ENCODE measurements at places on chromosomes 4 and X.

DNA sequence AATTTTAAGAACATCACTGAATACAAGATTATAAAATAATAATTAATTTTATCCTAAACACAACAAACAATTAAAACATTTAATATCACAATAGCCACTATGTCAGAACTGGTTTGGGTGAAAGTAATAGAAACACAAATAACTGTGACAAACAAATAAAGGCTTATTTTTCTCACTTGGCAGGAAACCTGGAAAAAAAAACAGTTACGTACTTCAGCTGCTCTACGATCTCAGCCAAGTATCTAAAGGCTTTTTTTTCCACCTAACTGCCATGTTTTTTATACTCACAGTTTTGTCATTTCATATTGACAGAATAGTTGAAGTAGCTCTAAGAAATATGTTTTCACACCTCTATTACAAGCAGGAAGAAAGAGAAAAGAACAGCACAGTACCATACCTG lies 284.8 kb upstream of the INTU start:
- DNase-seq = no peak

DNA sequence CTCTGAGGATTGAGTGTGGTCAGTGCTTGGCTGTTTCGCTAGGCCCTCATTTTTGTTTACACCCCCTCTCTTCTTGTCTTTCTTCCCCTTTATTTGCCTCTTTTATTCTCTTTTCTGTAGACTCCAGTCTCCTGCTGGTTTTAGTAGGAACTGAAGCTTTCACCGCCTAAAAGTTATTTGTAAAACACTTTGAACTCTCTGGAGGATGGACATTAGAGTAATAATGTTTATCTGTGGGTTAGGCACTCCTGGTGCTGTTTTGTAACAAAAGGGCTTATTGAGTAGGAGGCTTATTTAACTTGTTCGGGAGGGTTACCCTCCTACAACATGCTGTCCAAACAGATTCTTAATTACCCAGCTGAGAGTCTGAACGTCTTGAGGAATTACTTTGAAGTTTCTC lies 1.6 kb upstream of the ARHGAP10 start:
- DNase-seq = no peak

DNA sequence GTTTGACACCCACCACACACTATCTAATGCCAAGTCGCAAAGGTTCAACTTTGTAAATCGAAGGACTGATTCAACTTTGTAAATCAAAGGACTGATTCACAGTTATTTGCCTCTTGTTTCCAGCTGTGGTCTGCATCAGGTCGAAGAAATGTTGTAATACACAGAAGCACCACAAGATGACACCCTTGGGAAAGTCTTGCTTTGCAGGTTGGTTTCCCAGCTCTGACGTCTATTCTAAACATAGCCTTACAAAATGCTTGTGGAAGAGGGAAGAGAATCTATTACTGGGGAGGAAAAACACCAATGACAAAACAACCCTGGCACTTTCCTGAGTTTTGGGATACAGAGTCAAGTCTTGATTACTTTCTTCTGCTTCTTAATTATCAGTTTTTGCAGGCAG lies 35.3 kb downstream of the SUPT20HL1 start:
- no peak for DNase-seq

DNA sequence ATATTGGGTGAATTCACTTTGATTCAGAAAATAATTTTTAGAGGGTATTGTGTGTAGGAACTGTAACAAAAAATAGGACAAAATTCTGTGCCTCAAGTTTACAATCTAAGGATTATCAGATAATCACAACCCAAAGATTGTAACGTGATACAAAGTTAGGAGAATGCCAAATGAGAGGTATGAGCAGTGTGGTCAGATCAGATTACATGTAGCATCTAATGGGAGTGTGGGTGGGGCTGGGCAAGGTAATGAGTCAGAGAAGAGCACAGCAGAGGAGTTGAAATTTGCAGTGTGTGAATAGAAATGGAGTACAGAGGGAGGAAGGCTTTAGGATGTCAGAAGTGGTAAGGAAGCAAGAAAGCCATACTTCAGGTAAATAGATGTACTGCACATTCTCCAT lies 103.4 kb upstream of the TEX13A start:
- DNase-seq = no peak

- no peak for DNase-seq
These were observed 1.3 kb downstream of the USP9X start for GRCh38 chrX:41086627-41086932.

- DNase-seq = no peak
These were observed 18.5 kb downstream of the HERC3 start for GRCh38 chr4:88610771-88611170.

DNA sequence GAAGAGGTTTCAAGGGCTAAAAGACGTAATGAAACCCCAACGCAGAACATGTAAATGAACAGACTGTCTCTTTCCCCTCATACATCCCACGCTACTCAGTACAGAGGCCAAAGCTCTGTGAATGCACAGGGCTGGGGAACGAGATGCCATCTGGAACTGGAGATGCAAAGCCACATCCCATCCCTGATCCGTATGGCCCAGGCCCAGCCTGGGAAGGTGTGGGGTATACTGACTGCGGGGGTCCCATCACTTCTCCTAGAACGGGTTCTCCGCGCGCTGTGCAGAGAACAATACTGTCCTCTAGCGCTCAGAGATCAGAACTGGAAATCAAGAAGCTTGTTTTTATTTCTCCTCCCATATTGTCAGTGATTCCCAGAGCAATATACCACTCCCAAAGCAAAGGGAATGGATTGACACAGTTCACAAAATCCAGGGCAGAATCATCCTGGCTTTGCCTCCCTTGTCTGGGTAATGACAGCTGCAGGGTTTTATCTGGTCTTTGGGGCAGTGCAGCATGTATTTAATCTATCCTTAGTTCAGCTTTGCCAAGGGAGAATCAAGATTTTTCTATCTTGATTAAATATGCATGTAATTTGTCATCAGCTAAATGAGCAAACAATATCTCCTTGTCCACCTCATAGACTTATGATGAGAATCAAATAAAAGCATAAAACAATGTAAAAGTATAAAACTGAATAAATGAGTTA lies 47.3 kb upstream of the TLR3 start:
- DNase-seq = no peak

GRCh38 chr4:79331126-79331876 lies 5.4 kb upstream of the NAA11 start:
- DNase-seq = no peak

- peak; percentile 16 for DNase-seq
These were observed 746 bp downstream of the PPAT start for GRCh38 chr4:56434599-56435139.

GRCh38 chr4:125732632-125733031 lies 417.9 kb downstream of the FAT4 start:
- DNase-seq = no peak

- DNase-seq = no peak
These were observed 11.2 kb upstream of the ZCCHC13 start for GRCh38 chrX:74292808-74293123.

DNA sequence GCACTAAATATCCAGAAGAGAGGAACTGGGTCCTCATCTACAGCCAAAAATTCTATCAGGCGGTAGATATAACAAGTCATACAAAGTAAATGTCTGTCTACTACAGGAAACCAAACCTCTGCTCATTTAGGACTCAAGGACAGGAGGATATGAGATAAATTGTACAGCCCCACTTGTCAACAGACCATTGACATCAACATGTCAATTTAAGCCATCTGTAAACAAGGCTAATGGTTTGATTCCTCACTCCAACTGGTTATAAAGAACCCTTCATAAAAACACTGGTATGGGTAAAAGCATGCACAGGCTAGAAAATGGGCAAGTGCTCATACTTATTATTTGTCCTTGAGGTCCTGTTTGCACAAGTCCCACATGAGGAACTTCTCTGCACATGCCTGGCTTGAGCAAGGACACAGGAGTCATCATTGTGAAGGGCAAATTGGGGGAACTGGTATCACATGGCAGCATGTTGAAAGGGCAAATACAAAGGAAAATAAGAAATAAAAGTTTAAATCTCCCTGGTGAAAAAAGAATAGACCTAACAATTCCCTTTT lies 13.2 kb downstream of the RTL8B start:
- DNase-seq = no peak

DNA sequence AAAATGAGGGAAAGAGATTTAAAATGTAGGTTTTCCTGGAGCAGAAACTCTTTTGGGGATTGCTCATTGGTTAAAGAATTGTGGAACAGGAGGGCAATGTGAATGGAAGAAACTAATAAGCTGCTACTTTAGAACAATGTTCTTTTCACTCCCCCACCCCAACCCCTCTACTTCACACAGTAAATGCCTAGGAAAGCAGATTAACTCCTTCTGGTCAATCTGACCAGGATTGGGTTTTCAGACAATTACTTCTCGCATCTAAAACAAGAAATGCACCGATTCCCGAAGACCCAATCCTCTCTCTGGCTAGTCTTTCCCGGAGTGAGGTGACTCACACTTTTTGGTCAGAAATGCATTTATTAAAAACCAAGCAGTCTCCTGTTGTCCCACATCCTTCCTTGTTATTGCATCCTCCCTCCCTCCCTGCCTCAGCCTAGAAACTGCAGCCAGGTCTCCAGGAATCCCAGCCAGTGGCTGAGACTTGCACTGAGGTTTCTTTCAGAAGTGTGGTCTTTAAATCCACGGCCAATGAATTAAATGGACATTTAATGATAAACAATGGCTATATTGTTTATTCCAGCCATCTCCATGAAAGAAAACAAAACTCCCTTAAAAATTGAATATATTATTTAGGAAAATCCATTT lies 21.4 kb downstream of the MFAP3L start:
- no peak for DNase-seq

GRCh38 chr4:61992351-61992750 lies 792.2 kb downstream of the ADGRL3 start:
- DNase-seq = no peak

DNA sequence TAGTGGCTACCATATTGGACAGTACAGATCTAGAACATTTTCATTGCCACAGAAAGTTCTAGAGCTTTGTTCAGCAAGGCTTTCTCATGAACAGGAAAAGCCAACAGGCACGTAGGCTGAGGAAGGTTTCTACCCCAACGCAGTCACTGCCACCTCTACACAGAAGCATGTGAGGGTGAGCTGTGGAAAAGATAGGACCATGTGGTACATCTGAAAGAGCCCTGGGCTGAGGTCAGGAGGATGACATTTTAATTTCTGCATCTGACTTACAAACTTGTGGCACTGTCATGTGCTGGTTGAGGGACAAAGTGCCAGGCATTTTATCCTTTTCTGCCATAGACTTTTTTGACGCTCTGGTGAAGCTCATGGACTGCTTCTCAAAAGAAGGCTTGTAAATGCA lies 454.2 kb downstream of the BCOR start:
- DNase-seq = no peak

DNA sequence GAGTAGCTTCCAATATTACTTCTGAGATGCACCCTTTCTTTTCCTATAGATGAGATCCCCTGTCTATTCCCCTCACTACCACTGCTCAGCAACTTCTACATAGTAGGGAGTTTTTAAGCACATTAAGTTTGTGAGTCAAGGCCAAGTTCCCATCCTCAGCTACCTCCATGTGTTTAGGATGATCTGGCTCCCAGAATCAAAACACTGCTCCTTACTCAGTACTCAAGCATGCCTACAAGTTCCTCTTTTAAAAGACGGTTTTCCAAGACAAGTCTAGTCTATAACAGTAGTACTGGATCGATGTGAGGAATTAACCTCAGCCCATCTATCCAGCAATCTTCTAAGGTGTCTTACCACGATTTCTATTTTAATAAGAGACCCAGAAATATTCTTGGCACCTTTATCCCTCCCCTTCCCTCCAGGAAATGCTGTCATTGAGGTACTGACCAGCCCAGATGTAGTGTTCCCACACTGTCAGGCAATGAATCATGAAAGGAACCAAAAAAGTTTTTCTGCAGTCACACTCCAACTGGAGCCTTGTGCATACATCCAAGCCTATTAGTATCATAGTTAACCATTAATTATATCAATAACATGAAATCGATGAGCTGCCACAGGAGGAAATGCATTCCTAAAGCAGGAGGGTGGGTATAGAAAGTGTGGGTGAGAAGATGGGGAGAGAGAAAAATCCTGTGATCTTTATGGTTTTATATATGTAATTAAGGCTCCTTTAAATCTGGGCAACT lies 29.6 kb downstream of the AREG start:
- no peak for DNase-seq

- DNase-seq = no peak
These were observed 38.8 kb downstream of the SEPTIN6 start for GRCh38 chrX:119654112-119654531.

DNA sequence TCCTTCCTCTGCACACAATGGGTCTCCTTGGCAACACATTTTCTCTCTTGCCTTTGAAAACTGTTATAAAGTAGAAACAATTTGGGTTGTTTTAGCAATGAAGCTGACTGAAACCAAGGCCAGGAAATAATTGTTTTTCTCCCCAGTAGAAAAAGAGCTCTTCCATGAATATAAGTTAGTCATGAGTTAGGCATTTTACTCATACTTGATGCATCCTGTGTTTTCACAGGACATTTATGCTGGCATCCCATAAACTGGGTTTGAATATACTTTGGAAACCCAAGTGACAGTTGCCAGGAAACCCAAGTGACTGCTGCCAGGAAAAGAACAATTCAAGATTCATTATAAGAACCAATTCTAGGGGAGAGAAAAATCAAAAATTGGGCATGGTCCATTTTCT lies 128.6 kb upstream of the NPY2R start:
- DNase-seq = no peak

DNA sequence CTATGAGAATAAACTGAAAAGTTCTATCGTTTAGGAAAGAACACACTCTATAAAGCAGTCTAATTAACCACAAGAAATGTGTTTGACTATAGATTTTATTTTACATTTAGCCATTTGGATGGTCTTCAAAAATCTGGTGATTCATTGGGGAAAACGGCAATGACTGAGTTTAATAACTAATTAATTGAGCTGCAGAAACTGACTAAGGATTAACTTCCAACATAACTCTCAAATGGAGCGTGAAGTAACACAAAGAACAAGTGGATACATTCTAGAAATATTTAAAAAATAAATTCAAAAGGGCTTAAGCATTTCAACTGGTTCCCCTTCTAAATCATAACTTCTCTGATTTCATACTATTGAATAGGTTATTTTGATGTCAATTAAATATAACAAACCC lies 1582.4 kb downstream of the PCDH18 start:
- DNase-seq = no peak

DNA sequence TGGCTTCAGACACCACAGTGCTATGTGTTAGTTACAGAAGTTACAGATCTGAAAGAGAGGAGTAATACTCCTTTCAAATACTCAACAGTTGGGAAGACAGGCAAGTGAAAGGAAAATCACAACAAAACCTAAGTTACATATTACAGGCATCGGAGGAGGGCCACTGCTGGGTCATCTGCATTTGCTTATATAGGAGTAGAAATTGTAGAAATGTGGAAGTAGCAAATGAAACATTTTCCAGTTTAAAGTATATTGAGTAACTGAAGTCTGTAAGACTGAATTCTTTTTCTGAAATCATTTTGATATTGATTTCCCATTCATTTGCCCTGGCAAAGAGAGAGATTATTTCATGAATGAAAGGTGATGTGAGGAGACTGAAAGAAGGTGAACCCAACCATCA lies 201.7 kb downstream of the SPRY1 start:
- DNase-seq = no peak

DNA sequence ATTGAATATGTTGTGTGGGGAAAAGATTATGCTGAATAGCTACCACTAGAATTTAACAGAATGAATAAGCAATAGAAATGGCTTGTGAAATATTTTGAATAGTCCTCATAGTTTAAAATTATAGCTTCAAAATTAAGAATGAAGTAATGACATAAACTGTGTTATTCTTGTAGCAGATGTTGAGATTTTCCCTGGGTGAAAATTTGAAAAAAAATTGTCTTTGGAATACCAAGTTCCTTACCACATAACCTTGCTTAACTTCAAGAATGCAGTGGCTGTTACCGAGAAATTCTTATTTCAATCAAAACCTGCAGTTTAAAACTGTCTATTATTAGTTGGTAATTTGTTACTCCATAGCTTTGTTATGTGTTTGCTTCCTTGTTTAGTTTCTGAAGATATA lies 1268.6 kb downstream of the RAPGEF2 start:
- DNase-seq = no peak

Data from stimulated activated CD4-positive, alpha-beta T cell treated with anti-CD3 and anti-CD28 coated beads, TNF-alpha, amount 100 ng/mL, for 1 hour (primary cell).